ENCODE measurements at places on chromosomes 6 and 20.

DNA sequence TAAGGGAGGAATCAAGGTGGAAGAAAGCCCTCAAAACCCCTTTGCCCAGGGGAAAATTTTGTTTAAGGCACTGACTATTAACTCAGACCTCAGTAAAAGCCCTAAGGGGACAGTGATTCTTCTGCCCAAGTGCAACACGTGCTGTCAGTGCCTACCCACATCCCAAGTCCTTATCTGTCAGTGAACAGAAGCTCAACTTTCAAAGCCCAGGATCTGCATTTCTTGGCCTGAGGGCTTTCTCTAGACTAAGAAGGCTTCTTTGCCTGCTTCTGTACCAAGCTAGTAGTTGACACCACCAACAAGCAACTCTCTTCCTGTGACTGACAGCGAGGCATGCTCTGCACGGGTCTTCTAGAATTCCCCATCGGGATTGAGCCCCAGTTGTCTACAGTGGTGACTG is 416.0 kb upstream of the SPTLC3 start:
- no peak for DNase-seq

DNA sequence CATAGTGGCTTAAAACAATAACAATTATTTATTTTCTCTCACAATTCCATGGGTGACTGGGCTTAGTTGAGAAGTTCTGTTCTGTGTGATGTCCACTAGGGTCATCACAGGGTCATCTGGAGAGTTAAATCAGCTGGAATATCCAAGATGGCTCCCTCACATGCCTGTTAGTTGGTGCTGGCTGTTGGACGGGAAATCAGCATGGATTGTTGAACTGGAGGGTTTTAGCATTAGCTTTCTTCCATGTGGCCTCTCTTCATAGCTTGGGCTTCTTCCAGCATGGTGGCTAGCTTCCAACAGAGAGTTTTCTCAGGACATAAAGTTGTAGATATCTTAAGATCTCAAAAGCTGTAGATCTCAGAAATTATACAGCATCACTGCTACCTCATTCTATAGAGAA is 19.6 kb downstream of the MARCKS start:
- no peak for DNase-seq

DNA sequence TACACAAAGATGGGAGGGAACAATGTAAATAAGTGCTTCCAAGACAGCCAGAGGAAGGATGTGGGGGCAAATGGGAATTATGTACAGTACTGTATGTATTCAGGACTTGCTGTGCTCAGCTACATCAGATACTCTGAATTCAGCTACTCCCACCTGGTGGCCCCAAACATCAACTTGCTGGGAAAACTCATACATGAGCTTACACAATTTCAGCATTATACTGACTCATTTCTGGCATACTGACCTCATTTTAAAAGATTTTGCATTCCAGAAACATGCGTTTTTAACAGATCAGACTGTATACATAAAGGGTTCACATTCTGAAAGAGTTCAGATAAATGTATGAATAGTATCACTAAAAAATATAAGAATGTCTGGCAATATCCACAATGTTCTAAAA is 59.7 kb downstream of the GPX5 start:
- peak; percentile 44 for DNase-seq

GRCh38 chr20:20814685-20815084 is 102.2 kb upstream of the RALGAPA2 start:
- no peak for DNase-seq

GRCh38 chr20:57503035-57503658 is 21.8 kb downstream of the CTCFL start:
- DNase-seq, result no peak

DNA sequence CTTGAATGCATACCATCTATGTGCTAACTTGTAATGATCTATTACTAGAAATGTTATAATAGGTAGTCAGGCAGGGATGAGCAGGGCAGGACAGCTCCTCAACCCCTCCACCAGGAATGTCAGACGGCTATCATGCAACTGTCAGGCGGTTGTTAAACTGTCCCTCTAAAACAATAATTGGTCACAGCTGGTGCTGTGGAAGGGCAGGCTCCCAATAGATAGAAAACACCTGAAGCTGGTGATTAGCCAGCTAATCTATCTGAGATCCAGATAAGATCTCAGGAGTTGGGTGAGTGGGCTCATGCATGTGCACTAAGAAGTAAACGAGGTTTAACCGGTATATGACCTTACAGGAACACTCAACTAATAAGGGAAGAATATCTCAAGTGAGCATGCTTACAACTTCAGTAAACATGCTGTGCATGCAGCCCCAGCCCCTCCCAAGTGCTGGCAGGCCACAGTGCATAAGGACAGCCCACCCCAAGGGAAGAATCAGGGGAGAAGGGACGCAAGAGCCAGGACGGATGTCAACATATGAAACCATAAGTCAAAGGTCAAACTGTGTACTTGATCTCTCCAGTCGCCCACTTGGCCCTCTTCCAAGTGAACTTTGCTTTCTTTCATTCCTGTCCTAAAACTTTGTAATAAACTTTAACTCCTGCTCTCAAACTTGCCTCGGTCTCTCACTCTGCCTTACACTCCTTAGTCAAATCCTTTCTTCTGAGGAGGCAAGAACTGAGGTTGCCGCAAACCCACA is 566.2 kb upstream of the NRSN1 start:
- no peak for DNase-seq

GRCh38 chr6:129104560-129104959 is 221.6 kb downstream of the LAMA2 start:
- no peak for DNase-seq

- DNase-seq, result no peak
Measured at GRCh38 chr6:10381133-10381829, 33.6 kb downstream of the TFAP2A start.

DNA sequence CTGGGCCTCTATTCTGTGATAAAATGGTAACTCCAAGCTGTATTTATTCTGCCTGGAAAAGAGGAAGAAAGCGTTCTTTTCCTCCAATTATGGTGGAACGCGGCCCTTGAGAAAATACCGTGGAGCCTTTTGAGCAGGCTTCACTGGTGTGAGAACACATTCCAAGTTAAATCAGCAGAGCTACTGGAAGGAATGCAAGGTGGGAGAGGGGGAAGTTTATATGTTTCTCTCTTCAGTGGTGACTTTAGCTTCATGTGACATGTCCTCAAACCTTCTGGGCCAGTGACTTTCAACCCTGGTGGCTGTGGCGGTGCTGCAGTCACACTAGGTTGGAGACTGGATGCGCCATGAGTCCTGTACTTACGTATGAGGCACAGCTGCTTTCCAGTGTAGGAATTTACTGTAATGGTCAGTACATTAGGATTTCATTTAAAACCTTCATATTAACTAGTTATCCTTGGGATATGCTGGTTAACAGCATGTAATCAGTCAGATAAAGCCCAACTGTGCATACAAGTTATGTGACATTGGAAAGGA is 221.7 kb downstream of the ARID1B start:
- DNase-seq, result no peak

DNA sequence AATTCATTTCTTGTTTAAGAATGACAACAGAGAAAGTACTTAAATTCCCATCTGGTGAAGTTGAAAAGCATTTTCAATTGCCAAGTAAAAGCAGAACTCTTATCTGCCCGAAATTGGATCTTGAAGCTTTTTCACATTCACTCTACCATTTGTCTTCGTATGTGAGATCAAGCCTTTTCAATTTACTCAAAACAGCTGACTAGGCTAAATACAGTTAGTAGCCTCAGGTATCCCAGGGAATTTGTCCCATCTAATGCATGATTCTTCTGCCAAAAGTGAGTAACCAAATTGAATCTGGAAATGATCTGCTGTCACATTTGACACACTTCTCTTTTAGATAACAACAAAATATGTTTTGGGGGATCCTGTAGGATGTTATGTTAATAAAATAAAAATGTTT is 596.8 kb upstream of the HS3ST5 start:
- no peak for DNase-seq

GRCh38 chr6:144087789-144088426 is 7.5 kb downstream of the SF3B5 start:
- no peak for DNase-seq

- DNase-seq, result no peak
Measured at GRCh38 chr6:53144802-53145201, 3.8 kb downstream of the GCM1 start.

GRCh38 chr6:6052216-6052615 is 45.5 kb upstream of the NRN1 start:
- no peak for DNase-seq

- peak; percentile 84 for DNase-seq
Measured at GRCh38 chr6:32153564-32154513, at the start of gene PPT2. PPT2 (plus strand) TSS chr6:32154141; CDS start chr6:32154595, 454 bp downstream.

DNA sequence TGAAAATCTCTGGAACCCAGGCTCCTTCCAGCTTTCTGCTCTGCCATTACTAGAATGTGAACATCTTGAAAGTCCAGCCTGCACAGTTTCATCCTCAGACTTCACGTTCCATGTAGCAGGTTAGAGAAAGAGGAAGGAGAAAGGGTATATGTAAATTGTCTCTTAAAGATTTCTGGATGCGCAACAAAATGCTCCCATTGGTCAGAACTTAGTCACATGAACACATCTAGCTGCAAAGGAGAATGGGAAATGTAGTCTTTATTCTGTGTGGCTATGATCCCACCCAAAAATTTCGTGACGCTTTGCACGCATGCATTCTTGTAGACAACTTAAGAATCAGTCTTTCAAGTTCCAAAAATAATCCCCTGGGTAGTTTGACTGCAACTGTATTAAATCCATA is 46.4 kb upstream of the CHD6 start:
- no peak for DNase-seq

DNA sequence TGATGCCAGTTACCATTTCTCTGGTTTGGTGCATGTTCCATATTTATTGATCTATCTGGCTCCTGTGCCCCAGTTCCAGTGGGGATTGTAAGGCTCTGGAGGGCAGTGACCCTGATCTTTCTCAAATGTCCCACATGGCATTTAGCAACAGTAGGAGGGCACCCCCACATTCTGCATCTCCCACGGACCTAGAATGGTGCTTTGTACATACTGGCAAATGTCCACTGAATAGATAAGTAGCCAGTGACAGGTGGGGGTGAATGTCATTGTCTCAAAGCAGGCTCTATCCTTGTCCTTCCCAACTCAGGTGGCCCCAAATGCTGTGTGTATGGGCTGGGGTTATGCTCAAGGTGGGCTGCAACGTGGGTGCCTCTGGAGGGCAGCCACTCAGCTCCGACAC is 84.2 kb downstream of the TMEM242 start:
- DNase-seq, result no peak

- no peak for DNase-seq
Measured at GRCh38 chr6:160029525-160029924, 60.6 kb downstream of the IGF2R start.

DNA sequence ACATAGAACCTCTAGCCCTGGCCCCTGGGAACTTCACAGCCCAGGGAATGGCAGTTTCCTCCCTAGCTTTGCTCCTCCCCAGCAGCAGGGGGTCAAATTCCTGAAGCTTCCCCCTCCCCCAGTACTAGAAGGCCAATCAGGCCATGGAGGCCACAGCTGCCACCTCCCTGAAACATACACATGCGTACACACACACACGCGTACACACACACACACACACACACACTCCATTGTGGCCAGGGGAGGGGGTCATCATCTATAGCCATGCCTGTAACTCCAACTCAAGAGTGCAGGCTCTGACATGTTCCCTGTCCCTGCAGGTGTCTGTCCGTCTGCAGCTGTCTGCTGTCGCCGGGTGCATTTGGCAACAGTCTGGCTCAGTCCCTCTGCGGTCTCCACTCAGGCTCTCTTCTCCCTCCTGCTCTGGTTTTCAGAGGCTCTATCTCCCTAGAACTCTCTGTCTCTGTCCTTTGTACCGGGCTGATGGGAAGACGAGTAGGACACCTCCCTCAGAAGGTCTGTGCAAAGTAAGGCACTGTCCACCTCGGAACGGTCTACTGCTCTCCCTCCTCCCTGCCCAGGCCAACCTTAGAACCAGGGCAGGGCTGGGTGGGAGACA is 1.4 kb downstream of the LRFN2 start:
- no peak for DNase-seq

DNA sequence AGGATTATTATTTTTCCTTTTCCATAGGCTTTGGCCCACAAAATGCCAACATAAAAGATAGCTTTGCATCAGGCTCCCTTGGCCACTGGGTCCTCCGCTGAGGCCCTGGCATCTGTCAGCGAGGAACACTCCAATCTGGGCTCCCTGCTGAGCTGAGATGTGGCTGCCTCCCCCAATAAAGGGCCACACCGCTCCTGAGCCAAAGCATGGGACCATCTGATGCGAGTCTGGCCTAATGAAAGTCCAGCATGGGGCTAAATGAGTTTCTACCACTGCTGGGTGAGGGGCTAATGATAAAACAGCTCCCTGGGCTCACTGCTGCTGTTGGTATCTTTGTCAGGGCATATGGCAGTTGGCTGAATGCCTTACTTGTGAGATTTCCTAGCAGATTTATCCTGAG is 817.5 kb upstream of the SLC35B3 start:
- DNase-seq, result no peak

GRCh38 chr6:9373308-9373707 is 938.0 kb upstream of the SLC35B3 start:
- no peak for DNase-seq

- no peak for DNase-seq
Measured at GRCh38 chr6:132843316-132844035, 29.1 kb downstream of the RPS12 start.

- DNase-seq, result no peak
Measured at GRCh38 chr6:38279423-38279822, 360.3 kb downstream of the BTBD9 start.

- no peak for DNase-seq
Measured at GRCh38 chr20:36824142-36824940, 50.8 kb upstream of the DSN1 start.

GRCh38 chr6:169252505-169253189 is 999 bp downstream of the THBS2 start:
- DNase-seq, result no peak

GRCh38 chr6:25689966-25690365 is 38.0 kb downstream of the SCGN start:
- DNase-seq, result no peak

DNA sequence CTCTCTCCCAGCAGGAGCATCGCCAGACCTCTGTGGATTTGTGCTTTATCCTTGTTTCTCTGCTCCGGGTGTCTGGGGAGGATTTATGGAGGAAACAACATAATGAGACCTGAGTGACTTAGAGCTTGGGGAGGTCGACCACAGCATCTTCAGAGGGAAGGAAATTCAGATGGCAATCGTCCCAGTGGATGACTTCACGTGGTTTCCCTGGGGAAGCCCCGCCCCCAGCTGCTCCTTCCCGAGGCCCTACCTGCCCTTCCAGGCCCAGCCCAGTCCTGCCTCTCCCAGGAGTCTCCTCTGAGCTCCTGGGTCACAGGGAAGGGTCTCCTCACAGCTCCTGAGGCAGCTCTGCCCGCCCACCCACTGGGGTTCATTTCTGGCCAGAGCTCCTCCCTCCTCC is 430.3 kb upstream of the SULF2 start:
- no peak for DNase-seq
